ENCODE measurements at places on chromosomes 3 and 15.

DNA sequence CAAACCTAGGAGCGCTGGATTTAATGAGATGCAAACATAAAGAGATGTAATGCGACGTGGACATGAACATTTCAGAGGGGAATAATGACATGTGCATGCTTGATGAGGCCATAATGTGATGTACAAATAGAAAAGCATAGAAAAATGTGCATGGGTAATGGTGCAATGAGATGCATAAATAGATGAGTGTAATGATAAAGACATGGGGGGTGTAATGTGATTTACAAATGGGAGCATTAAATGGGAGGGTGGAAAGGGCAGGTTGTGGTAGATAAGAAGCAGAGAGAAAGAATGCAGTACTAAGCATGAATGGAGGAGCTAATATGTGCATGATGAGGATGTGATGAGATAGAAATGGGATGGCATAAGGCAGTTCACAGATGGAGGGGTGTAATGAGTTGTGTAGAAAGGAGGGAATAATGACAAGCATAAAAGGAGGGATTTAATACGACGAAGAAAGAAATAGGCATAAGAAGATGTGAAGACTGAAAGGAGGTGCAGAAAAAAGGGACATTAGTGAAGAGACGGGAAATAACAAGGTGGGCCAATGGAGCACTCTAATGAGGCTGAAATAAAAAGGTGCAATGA, 137.5 kb upstream of the CCNL1 start:
- no peak for DNase-seq

- no peak for DNase-seq
These were observed 35.9 kb downstream of the ADCY5 start for GRCh38 chr3:123412811-123413604.

DNA sequence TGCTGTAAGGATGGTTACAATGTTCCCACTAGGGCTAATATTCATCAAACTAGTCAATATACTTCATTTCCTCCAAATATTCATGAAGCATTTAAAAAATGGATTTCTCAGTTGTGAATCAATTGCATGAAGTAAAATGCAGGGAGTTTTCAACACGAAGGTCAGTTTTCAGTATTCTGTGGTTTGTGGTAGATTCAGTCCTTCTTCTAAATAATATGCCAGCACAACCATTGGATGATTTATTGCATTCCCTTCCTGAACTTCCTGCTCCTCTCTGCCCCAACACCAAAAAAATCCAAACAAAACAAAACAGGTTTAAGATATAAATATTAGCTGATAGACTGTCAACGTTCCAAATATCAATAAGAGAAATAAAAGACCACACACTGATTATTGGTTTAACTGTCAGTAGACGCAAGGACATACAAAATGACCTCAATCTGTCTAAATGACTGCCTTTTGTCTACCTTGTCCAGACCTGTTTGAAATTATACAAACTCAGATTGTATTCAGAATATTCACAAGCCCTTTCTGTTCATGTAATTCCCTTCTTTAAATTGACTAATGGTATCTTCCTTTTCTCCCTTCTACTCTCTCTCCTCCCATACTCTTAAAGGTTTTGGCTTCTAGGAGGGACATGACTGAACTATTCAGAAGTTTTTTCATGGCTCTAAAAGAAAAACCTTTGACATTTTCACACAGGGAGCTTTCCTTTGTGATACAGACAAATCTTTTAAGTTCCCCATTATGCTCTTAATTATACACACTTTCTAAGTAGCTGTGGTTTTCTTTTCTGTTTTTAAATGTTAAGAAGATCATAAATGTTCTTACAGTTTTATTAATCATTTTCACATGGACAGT, 92.6 kb upstream of the STT3B start:
- no peak for DNase-seq

- DNase-seq, result no peak
These were observed 67.1 kb downstream of the EXOG start for GRCh38 chr3:38563070-38563885.

- DNase-seq, result no peak
These were observed 45.1 kb upstream of the PLXND1 start for GRCh38 chr3:129651435-129652202.

DNA sequence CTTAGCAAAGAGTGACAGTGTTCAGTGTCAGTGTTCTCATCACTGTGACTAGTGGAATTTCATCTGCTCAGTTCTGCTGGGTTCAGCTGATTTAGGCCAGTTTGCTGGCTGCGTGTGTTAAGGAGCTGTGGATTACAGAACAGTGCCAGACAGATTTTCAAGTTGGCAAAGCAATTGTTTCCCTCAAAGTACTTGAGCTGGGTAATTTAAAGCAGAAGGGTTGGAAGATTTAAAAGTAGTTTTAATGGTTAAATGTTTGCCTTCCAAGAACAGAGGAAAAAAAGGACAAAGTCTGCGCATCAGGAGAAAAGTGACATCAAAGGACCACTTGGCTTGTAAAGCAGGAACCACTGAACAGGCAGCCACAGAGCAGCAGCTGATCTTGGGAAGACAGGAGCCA, 8.7 kb downstream of the ESYT3 start:
- DNase-seq, result no peak

DNA sequence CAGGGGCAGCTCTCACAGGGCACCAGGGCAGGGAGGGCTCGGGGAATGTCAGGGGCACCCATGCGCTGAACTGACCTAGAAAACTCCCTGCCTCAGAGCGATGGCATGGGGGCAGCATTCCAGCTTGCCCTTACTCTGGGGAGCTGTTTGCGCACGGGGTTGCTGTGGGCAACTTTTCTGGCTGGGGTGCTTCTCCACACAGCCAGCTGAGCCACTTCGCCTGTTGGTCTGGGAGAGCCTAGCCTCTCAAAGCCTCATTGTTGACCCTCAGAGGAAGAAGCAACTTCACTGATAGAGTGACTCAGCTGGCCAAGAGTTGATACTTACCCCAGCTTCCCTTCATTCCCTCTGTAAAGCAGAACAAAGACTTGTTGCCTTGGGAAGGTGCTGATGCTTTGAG, 42.6 kb upstream of the MRPS22 start:
- no peak for DNase-seq

DNA sequence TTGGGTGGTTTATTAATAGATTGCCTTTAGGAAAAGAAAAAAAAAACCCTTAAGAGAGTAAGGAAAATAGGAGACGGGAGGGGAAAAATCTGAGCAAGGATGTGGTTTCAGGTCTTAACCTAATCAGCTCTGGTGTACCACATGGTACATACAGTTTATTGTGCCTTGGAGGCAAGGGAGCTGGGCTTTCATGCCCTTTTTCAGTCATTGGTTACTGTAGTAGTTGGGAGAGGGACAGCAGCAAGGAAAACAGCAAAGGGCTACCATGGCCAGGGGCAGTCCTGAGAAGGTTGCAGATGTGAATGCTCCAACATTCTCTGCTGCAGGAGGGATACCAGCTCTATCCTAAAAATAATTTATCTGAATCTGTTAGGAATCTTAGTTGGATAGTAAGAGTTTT, 5.9 kb downstream of the CMC1 start:
- no peak for DNase-seq

DNA sequence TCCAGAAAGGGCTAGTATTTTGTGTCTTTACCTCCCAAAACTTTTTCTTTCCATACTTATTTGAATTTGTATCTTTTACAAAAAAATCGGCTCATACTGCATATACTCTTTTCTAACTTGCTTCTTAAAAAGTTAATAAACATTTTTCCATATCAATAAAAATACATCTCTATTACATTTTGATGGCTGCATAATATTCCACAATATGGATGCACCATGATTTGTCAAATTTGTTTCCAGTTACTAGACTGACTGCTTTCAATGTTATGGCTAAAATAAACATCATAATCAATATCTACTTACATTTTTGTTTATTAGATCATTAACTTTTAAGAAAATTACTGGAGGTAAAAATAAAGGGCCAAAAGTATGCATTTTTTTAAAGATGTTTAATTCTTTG, 121.7 kb downstream of the MEIS2 start:
- no peak for DNase-seq
